ENCODE measurements at places on chromosomes 6 and 20.

DNA sequence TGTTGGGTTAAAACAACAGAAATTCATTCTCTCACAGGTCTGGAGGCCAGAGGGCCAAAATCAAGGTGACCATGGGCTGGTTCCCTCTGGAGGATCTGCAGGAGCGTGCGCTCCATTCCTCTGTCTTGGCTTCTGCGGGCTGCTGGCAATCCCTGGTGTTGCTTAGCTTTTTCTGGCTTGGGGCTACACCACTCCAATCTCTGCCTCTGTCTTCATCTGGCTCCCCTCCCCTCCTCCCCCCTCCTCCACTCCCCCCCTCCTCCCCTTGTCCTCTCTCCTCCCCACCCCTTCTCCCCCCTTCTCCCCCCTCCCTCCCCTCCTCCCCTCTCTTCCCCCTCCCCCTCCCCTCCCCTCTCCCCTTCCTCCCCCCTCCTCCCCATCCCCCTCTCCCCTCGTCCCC, 321.3 kb upstream of the ARID1B start:
- no peak for DNase-seq

- no peak for DNase-seq
Measured at GRCh38 chr6:105994118-105994590, 92.0 kb upstream of the PRDM1 start.

GRCh38 chr6:85579581-85579980, 14.1 kb downstream of the SNX14 start:
- DNase-seq, result no peak

DNA sequence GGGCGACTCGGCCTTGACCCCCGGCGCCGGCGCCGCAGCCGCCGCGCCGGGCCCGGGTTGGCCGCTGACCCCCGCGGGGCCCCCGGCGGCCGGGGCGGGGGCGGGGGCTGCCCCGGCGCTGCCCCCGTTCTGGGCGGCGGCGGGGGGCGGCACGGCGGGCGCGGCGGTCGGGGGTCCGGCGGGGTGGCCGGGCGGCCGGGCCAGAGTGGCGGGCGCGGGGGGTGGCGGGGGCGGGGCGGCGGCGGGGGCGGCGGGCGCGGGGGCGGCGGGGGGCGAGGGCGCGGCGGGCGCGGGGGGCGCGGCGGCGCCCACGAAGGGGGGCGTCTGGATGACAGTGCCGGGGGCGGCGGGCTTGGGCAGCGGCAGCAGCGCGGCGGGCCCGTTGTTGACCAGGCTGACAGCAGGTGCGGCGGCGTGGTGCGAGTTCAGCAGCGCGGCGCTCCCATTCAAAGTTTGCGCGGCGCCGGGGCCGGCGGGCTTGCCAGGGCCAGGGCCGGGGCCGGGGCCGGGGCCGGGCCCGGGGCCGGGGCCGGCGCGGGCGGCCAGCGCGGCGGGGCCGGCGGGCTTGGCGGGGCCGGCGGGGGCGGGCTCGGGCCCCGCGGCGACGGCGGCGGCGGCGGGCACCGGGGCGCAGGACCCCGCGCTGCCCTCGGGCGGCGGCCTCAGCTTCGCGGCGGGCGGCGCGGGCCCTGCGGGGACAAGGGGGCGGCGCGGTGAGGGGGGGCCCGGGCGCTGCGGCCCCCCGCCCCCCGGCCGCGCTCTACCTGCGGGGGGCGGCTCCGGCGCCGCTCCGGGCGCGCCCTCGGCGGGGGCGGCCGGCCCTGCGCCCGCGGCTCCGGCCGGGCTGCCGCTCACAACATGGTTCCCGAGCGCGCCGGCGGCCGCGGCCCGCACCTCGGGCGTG, 659 bp downstream of the TAF4 start:
- DNase-seq, result no peak

- no peak for DNase-seq
Measured at GRCh38 chr20:57666106-57666833, 43.5 kb downstream of the PMEPA1 start.

GRCh38 chr20:35199740-35200139, 26.8 kb upstream of the MMP24 start:
- no peak for DNase-seq

DNA sequence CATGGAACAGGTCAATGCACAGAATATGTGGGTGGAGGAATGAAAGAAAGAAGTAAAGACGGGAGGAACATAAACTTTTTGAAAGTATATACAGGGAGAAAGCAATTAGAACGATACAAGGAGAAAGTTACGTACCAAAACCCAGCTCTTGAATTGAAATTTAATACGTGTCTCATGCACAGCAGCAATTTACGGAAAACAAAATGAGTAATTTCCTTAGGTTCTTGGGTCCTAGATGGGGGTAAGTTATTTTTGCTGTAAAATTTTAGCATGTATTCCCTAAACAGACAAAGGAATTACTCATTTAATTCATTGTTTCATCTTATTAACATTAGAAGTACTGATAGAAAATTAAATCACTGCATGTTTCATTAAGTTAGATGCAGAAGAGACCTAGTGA, 75.8 kb downstream of the PDE10A start:
- no peak for DNase-seq

GRCh38 chr6:168420706-168421105, 20.3 kb upstream of the SMOC2 start:
- DNase-seq, result no peak

DNA sequence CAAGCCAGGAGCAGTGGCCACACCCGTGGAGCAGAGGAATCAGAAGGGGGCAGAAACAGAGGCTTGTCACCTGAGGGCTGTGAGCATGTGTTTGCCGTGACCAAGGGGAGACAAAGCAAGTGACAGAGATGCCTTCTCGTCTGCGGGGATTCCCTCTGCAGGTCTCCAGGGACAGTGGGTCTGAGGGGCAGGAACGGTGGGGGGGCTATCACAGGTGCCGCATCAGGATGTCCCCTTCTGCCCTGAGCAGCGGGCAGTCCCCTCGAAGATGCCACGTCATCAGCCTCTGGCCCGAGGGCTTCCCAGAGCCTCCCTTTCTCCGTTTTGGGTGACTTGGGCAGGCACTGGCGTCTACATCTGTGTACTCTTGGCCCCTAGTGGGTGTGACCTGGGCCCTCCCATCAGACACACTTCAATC, 338.7 kb downstream of the PREX1 start:
- no peak for DNase-seq

DNA sequence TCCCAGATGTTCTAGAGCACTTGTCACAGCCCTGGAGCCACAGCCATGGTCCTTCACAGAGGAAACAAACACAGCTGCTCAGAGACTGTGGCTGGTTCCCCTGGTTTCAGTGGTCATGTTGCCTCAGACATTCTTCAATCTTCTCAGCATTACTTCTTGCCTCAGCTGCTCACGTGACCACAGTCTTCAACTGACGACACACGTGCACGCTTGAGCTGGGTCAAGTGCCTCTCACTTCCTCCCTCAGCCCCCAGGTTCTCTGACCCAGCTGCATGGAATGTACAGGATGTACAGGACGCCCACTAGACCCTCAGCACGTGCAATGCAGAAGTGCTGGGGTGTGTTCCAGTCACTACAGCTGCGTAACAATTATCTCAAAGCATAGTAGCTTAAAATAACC, 159.8 kb upstream of the GGTLC1 start:
- no peak for DNase-seq

DNA sequence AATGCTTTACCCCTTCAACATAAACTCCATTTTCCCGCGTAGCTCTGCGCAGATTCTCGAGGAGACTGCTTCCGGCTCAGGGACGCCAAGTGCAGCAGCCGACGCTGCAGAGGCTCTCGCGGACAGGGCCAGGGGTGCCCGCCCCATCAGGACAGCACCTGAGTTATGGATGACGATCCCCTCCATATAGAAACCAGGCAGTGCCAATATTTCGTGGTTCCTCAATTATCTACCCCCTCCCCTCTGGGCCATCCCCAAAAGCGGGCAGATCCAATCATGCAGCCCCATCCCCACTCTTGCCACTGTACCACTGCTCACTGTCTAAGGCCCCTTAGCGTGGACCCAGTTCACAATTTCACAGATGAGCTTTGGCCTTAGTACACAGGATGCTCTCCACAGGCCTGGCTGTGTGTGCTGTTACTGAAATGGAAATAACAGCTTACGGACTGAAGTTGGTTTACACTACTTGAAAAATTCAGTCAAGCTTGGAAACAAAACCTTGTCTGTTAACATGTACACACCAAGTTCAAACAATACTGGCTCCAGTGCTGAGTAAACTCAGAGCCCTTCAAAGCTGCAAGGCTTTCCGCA, 74.5 kb downstream of the DACT2 start:
- no peak for DNase-seq

DNA sequence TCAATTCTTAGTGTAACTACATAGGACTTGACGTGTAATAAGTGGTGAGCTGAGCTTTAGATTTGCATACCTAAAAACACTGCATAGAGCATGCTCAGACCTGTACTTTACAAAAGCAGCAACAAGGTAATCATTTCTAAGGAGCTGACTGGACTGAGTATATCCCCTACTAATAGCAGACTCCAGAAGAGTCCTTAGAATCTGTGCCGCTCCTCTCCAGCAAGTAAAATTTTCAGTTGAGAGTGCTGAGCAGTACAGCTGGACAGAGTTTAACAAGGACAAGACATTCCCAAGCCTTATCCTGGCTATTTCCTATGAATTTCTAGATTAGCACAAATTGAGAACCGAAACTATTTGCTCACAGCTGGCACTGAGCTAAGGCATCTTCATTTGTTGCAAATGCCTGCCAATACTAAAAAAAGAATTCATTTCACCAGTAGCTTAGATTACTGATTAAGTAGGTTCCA, 26.1 kb upstream of the KLHL31 start:
- DNase-seq, result no peak

DNA sequence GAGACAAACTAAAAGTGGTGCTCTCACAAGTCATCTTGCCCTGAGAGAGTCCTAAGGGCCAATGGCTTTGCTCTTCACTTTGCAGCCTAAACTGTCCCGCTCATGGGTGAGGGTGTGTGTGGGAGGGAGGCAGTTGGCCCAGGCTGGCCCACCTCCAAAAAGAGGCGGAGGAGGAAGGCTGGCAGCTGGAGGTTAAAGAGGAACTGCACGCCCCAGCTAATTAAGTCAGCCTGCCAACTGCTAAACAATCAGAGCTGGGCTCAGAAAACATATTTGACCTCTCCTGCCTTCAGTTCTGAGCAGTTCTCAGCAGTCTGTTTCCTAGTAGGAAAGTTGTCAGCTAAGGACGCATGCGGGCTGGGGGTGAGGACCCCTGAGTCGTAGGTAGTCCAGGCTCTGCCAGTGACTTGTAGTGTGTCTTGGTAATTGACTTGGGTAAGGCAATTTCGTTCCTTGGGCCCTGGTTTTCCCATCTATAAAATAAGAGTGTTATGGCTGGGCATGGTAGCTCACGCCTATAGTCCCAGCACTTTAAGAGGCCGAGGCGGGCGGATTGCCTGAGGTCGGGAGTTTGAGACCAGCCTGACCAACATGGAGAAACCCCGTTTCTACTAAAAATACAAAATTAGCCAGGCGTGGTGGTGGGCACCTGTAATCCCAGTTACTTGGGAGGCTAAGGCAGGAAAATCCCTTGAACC, 17.0 kb downstream of the GSS start:
- no peak for DNase-seq

GRCh38 chr6:157035546-157035945, 258.4 kb downstream of the ARID1B start:
- DNase-seq, result no peak

DNA sequence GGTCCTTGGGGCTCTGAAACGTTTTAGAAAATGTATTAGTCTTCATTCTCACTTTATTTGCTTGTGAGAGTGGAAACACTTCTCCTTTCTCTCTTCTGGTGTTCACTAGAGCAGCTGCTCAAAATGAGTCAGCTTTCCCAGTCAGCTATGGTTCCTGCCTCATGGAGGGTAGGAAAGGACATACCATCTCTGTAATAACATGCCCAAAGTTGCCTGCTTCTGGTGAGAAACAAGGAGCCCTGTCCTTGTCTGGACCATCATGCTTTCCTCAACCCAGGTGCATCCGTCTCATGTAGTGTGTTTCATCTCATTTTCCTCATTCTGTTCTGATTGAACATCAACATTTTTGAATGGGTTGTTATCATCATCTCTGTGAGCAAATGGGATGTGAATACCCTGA, 17.1 kb upstream of the TINAG start:
- no peak for DNase-seq

DNA sequence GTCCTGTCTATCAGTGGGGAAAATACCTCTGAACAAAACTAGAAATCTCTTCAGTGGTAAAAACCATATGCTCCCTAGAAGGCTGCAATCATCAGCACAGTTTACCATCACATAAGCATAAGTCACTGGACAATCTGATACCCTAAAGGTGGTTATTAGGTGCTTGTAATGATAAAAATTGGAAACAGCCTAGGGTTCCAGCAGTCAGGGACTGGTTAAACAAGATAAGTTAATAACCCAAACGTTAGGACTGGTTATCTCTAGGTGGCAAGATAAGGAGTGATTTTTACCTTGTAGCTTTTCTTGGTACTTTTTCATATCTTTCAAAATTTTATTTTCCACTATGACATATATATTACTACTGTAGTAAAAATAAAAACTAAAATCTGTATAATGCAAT, 11.0 kb downstream of the ECI2 start:
- DNase-seq, result no peak

- DNase-seq, result no peak
Measured at GRCh38 chr6:53796791-53797190, 2.0 kb downstream of the LRRC1 start.

GRCh38 chr6:70734979-70735378, 67.3 kb downstream of the SMAP1 start:
- DNase-seq, result no peak

- DNase-seq, result no peak
Measured at GRCh38 chr6:25154034-25154596, 125.1 kb upstream of the CARMIL1 start.

GRCh38 chr6:143196525-143197225, 136.0 kb downstream of the AIG1 start:
- DNase-seq, result no peak

- DNase-seq, result no peak
Measured at GRCh38 chr20:21246161-21246560, 57.0 kb upstream of the XRN2 start.

- no peak for DNase-seq
Measured at GRCh38 chr20:925516-925915, 9.4 kb upstream of the ANGPT4 start.

- no peak for DNase-seq
Measured at GRCh38 chr6:52369234-52369633, 7.3 kb downstream of the PAQR8 start.

GRCh38 chr6:1278061-1278720, 33.7 kb upstream of the FOXQ1 start:
- DNase-seq, result no peak

DNA sequence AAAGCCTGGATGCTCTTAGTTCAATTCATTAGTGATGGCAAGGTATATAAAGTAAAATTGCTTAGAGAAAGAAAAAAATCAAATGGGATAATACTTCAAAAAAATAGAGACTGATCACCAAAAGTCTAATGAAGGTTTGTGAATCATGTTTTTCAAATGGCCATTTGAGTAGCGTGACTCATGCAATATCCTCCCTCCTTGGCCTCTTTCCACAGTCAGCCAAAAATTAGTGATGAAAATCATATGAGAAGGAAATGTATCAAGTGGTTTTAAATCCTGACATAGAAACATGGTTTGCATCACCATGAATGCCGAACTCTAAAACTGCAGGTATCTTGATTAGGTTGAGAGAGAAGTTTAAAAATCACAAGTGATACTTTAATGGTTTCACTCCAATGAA, 1.2 kb upstream of the COL19A1 start:
- DNase-seq, result no peak

All from NCI-H1930 (cell line).